ENCODE measurements at places on chromosomes 6 and 20. TPM values are rescaled to one million over a fixed set of nuclear protein-coding genes. Genes with fewer than 3 reads are reported as not detected.
A peak's percentile ranks its signal among the peaks of the same experiment; 100 is the strongest.

- no peak for DNase-seq
Measured at GRCh38 chr20:4855555-4855954, 133.8 kb downstream of the PRND start.

- DNase-seq, result no peak
Measured at GRCh38 chr6:111642463-111643158, 36.9 kb upstream of the TRAF3IP2 start.

- DNase-seq, result no peak
Measured at GRCh38 chr20:48856130-48856529, 28.3 kb upstream of the PREX1 start.

GRCh38 chr20:46954490-46955038, 59.9 kb downstream of the EYA2 start:
- DNase-seq, result no peak

DNA sequence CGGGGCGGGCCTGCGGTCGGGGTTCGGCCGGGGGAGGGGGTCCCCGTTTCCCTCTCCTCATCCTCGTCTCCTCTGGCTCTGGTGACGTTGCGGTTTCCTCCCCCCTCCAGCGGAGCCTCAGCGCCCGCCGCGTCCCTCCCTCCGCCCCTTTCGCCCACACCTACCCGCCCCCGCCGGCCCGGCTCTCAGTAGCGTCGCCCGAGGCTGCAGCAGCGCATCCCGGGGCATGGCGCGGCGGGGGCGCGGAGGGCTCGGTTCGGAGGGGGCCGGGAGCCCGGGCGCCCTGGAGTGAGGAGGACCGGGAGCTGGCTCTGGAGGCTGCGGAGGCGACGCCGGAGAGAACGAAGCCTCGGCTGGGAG, at the start of gene DSE:
Gene DSE, plus strand, starts transcription at position 188 of the 360 bp plus-strand sequence. CDS start 28,304 bp downstream, outside the sequence.
- peak; percentile 68 for DNase-seq

DNA sequence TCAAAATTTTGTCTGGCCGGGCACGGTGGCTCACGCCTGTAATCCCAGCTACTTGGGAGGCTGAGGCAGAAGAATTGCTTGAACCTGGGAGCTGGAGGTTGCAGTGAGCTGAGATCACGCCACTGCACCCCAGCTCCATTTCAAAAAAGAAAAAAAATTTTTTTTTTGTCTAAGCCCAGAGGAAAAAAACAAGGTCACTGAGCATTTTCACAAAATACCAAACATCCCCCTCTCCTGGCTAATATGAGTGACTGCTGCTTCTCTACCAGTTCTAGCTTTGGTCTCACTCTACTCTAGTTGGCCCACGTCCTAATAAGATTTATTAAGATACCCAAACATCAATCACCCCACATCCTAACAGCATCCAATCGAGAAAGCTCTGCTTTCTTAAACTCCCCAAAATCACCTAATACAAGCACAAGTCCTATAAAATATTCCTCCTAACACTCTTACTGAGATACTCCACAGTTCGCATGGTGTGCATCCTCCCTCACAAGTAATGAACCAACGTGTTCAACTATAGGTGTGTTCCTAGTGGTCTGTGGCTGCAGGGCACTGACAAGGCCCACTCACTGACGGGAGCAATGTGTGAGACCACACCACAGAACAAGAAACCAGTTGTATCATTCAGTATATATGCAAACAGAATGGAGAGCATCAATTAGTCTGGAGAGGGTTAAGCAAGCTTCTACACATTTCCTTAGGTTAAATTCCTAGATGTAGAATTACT, 64.2 kb downstream of the FKBP5 start:
- no peak for DNase-seq

GRCh38 chr20:40896814-40897700, 131.6 kb upstream of the TOP1 start:
- DNase-seq, result no peak

- DNase-seq, result no peak
Measured at GRCh38 chr6:106910999-106911949, 63.3 kb downstream of the CD24 start.

GRCh38 chr20:19354950-19355349, 142.5 kb downstream of the SLC24A3 start:
- no peak for DNase-seq

DNA sequence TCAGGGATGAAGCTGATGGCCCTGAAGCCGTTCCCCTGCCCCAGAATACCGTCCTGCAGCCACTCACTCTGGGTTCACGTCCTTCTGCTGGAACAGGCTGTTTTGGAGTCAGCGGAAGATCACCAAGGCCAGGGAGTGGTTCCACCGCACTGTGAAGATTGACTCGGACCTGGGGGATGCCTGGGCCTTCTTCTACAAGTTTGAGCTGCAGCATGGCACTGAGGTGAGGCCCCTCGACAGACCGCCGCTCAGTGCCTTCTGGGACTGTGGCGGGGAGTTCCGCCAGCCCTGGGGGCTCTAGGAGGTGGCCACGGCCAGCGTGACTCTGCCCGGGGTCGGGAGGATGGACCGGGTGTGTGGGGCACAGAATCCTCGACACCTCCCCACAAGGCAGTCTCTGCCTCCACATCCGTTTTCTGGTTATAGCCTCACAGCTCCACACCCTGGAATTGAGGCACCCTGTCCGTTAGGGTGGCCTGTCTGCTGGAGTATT, 4.1 kb upstream of the C20orf204 start:
- DNase-seq, result no peak

GRCh38 chr20:24643731-24644626, 174.6 kb downstream of the SYNDIG1 start:
- no peak for DNase-seq

GRCh38 chr20:20184149-20184548, 131.8 kb downstream of the CFAP61 start:
- DNase-seq, result no peak

- no peak for DNase-seq
Measured at GRCh38 chr20:3203315-3204123, 963 bp downstream of the DDRGK1 start.

- DNase-seq, result no peak
Measured at GRCh38 chr6:164095056-164095455, 680.5 kb downstream of the QKI start.

- no peak for DNase-seq
Measured at GRCh38 chr20:18589941-18590674, 2.3 kb downstream of the DTD1 start.

DNA sequence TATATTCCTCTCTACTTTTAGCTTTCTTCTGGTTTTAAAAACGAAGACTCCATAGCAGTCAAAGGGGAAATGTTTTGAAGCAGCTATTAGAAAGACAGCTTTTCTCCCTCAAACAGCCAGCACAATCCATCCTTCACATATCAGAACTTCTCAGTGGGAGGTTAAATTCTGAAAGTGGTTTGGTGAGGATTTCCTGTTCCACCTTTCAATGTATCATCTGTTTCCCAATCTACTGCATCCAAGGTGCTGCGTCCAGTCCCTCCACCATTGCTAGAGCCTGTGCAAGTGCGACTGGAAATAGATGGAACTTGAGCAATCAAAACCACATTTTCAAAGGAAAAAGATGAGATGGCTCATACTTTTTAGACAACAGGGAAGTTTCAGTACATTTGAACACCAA, 508.3 kb upstream of the ARID1B start:
- no peak for DNase-seq

DNA sequence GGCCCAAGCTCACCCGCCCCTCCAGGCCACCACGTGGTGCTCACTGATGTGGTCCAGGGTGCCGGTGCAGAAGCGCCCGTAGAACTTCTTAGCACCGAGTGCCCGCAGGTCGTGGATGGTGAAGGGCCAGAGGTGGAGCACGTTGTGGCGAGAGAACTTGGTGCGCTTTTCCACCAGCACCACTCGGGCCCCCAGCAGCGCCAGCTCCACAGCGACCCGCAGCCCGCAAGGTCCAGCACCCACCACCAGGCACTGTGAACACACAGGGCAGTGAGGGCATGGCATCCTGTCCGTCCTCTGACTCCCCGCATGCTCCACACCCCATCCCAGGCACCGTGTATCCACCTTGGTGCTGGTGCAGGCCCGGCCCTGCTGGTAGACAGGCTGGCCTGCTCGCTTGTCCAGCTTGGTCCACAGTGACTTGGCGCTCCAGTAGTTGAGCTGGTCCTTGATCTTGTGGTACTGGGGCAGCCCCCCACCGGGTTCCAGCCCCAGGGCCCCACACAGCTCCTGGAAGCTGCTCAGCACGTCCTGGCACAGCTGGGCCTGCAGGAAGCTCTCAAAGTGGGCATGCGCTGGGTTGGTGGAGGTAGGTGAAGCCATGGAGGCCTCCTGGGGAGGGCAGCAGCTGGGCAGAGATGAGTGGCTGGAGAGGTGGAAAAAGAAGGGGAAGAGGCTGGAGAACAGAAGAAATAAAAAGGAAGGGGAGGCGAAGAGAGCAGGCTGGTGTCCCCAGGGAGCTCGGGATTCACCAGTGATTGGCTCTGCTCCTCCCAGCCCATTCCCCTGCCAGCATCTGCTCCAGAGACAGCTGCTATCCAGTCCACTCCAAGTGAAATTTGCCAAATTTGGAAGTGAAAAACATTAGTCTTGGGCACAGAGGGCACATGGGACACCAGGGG, 1.7 kb downstream of the MICAL1 start:
- DNase-seq, result no peak

DNA sequence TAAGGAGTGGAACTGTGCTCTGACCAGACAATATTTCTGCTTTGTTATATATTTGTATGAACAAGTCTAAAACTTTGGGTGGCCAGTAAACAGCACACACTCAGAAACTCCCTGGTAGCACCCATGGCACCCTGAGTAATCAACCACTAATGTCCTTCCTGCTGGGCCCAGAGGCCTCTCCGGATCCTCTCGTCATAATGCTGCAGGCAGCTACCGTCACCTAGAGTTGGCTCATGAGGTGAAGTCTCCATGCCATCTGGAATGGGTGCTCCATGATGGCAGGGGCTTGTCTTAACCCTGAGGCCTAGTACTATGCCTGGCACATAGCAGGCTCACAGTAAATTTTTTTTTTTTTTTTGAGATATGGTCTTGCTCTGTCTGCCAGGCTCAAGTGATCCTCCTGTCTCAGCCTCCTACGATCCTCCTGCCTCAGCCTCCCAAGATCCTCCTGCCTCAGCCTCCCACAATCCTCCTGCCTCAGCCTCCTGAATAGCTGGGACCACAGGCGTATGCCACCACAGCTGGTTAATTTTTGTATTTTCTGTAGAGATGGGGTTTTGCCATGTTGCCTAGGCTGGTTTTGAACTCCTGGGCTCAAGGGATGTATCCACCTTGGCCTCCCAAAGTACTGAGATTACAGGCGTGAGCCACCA, 3.0 kb upstream of the SDCBP2 start:
- DNase-seq, result no peak

DNA sequence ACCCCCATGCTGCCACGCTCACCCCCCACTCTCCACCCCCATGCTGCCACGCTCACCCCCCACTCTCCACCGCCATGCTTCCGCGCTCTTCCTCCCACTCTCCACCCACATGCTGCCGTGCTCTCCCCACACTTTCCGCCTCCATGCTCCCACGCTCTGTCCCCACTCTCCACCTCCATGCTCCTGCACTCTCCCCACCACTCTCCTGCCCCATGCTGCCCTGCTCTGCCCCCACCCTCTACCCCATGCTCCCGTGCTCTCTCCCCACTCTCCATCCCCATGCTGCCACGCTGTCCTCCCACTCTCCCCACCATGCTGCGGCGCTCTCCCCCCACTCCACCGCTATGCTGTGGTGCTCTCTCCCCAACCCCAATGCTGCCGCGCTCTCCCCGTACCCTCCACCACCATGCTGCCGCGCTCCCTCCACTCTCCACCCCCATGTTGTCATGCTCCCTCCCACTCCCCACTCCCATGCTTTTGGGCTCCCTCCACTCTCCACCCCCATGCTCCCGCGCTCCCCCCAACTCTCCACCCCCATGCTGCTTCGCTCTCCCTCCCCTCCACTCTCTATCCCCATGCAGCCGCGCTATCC, 46.0 kb upstream of the PDE10A start:
- no peak for DNase-seq

- DNase-seq, result peak; percentile 41
Measured at GRCh38 chr20:17226410-17227218, at the start of gene PCSK2. Gene PCSK2 (plus strand): TSS chr20:17227040. CDS start chr20:17227306, 266 bp downstream.

- no peak for DNase-seq
Measured at GRCh38 chr6:75331151-75331550, 46.6 kb upstream of the TMEM30A start.

- no peak for DNase-seq
Measured at GRCh38 chr20:60060593-60060992, 102.4 kb downstream of the CDH26 start.

GRCh38 chr6:40631744-40632143, 44.6 kb upstream of the LRFN2 start:
- DNase-seq, result no peak

DNA sequence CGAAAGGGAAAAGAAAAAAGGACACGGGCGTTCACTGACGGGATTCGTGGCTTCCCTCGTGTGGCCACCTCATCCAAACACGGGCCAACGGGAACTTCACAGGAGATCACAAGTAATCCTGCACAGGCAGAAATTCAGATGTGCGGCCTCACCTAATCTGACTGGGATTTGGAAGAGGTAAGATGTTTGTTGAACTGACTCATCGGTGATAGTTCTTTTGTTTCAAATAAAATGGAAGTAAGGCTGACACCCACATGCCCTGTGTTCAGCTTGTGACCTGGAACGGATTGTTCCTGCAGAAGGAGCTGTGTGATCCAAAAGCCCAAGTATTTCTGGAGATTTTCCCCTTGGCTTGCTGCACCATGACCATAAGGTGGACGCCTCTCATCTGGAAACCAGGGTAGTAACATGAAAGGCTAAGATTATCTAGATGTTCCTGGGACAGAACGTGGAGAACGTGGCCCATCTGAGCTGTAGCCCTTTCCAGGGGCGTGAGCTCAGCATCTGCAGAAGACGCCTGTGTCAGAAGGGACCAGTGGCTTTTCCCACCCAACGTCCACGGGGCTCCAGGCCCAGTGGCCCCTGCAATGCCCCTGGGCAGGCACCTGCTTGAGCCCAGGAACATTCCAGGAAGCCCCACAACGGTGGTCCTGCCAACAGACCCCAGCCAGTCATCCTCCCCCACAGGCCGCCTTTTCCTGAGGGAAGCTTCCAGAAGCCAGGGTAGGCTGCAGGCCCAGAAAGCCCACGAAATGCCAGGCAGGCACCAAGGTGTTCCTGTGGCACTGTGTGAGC, 39.7 kb downstream of the DLL1 start:
- DNase-seq, result no peak

- no peak for DNase-seq
Measured at GRCh38 chr20:24378661-24379483, 90.6 kb upstream of the SYNDIG1 start.

The CEP57L1 gene
- polyA plus RNA-seq, result 23.3 TPM

The SLC2A10 gene
- polyA plus RNA-seq, result 16.0 TPM

The TRAPPC3L gene
- 0.14 TPM for polyA plus RNA-seq

The RNF182 gene
- 2.9 TPM for polyA plus RNA-seq

The ERGIC3 gene
- 294 TPM for polyA plus RNA-seq

The ERVFRD-1 gene
- 0.24 TPM for polyA plus RNA-seq

The BFSP1 gene
- 3.2 TPM for polyA plus RNA-seq

The PAK5 gene
- polyA plus RNA-seq, result 0.27 TPM

The SLC17A5 gene
- 17.6 TPM for polyA plus RNA-seq

The LMBRD1 gene
- 185 TPM for polyA plus RNA-seq

The CCN6 gene
- 4.6 TPM for polyA plus RNA-seq

Data from left renal pelvis (tissue), 4 donors.